Fibroblast of skin of scalp (primary cell): ENCODE measurements at places on chromosomes 13 and 19.

DNA sequence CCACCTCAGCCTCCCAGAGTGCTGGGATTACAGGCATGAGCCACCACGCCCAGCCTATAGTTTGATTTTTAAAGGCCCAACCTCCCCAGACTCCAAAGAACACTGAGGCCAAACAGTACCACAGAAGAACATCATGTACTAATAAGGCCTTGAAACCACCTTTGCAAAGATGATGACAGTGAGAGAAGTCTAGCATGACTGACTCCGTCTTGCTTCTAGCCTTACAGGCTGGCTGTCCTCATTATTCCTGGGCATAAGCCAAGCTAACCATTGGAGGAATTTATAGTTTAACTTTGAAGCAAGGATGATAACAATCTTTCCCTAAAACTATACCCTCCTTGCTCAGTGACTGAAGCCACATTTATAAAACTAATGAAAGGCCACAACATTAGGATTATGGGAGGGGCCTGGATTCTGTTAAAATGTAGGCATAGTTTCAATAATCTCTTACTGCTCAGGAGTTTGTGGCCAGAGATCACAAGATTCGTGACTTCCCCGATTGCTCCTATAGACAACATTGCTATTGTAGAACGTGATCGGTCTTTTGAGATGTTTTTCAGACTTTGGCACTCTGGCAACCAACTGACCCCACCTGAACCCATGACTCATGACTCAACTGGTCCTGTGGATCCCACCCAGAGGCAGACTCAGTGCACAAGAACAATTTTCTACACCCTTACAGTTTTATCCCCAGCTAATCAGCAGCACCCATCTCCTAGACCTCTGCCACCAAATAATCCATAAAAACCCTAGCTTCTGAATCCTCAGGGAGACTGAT, 17.6 kb downstream of the GPR42 start:
- no peak for DNase-seq

- DNase-seq: no peak
Observed at GRCh38 chr13:70051531-70051930, 56.1 kb upstream of the ATXN8OS start.

DNA sequence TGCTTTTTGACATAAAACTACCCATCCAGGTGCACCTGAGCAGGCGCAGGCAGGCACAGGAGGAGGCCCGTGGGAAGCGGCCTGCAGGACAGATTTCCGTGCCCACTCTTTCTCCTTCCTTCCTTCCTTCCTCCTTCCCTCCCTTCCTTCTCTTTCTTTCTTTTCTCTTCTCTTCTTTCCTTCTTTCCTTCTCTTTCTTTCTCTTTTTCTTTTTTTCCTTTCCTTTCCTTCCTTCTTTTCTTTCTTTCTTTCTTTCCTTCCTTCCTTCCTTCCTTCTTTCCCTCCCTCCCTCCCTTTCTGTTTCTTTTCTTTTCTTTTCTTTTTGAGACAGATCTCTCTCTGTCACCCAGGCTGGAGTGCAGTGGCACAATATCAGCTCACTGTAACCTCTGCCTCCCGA, 21.2 kb upstream of the TMEM255B start:
- no peak for DNase-seq

- peak; percentile 86 for DNase-seq
Observed at GRCh38 chr19:46288896-46289588, 7.8 kb upstream of the HIF3A start.

DNA sequence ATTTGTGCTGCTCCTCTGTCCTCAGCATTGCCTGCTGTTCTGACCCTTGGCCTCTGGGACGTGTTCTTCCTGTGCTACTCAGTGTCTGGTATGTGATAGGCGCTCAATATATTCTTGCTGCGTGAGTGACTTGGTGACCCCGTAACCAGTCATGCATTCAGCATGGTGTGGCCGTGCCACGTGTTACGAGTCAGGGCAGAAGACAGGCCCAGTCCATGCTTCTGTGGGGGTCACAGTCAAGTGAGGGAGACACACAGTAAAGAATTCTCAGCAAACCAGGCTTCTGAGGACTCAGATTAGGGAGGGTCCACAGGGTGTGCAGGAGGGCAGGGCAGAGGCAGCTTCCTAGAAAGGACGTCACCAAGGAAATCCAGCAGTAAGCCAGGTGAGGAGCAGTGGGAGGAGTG, 7.9 kb downstream of the PPP1R37 start:
- DNase-seq: no peak

DNA sequence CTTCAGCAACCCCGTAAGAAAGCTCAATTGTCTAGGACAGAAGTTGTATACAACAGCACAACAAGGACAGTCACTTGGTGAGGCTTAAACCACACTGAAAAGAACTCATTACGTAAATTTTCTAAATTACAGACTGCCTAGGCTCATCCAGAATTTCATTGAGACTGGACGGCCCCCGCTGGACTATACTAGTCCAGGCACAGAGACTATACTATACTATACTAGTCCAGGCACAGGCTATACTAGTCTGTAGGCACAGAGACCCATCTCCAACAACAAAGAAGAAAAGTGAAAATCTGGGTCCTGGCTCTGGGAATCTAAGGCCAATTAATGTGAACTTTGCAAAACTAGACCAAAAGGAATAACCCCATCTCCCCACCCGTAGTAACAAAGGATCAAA, 700 bp downstream of the ZNF816 start:
- DNase-seq: no peak

DNA sequence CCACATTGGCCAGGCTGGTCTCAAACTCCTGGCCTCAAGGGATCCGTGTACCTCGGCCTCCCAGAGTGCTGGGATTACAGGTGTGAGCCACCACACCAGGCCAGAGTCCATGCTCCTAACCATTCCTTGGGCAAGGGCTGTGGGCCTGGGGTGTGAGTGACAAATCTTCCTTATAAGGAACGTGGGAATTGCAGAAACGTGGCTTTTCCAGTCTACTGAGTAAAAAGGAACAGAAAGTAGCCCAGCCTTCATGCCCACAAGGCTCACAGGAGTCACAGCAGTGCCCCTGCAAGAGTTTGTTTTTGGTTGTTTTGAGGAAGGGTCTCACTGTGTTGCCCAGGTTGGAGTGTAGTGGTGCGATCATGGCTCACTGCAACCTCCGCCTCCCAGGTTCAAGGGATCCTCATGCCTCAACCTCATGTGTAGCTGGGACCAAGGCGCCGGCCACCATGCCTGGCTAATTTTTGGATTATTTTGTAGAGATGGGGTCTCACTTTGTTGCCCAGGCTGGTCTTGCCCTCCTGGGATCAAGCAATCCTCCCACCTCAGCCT, 5.1 kb downstream of the MYPOP start:
- no peak for DNase-seq

GRCh38 chr19:55463583-55464031, 944 bp downstream of the C19orf85 start:
- no peak for DNase-seq

- DNase-seq: peak; percentile 11
Observed at GRCh38 chr13:74024314-74024713, 109.9 kb downstream of the KLF12 start.
